Activated T-helper 9 cell treated with anti-CD3 and anti-CD28 coated beads, Interleukin-2, amount 50 U/mL, for 16 hours (primary cell): ENCODE measurements at places on chromosomes 1 and 21.

GRCh38 chr1:187092104-187092503 is 263.4 kb downstream of the PLA2G4A start:
- no peak for DNase-seq

DNA sequence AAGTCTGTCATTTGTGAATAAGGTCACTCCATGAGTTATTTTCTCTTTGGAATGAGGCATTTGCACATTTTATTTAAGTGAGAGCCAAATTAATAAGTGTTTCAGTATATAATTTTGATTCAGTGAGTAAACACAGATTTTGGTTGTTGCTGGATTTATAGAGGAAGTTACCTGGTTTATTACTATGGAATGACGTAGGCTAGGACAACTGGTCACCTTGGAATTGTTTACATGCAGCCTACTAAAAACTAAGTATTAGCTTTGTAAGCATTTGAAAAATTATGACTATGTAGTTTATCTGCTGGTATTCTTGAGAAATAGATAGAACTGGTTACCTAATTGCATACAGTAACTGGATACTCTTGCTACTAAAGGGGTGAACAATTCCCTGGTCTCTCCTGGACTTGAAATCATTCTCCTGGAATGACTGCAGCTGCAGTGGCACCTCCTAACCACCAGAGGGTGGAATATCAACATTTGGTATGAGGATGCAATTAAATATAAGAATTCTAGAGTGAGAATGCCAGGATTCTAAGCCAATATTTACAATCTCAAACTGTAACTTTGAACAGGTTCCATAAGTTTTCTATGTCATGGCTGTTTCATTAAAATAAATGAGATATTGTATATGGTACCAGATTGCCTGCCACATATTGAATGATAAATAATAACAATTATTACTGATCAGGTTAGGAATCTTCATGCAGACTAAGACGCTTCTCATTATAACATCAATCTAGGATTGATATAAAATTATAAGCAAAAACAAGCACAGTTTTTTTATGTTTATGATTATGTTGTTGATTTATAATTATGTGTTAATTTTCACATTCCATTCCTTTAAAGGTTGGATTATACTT is 3.5 kb upstream of the KRTAP27-1 start:
- DNase-seq = no peak

- DNase-seq = no peak
Measured at GRCh38 chr1:90753556-90753955, 36.5 kb upstream of the BARHL2 start.

- DNase-seq = peak; percentile 54
Measured at GRCh38 chr1:201982082-201982622, 296 bp upstream of the RNPEP start.

DNA sequence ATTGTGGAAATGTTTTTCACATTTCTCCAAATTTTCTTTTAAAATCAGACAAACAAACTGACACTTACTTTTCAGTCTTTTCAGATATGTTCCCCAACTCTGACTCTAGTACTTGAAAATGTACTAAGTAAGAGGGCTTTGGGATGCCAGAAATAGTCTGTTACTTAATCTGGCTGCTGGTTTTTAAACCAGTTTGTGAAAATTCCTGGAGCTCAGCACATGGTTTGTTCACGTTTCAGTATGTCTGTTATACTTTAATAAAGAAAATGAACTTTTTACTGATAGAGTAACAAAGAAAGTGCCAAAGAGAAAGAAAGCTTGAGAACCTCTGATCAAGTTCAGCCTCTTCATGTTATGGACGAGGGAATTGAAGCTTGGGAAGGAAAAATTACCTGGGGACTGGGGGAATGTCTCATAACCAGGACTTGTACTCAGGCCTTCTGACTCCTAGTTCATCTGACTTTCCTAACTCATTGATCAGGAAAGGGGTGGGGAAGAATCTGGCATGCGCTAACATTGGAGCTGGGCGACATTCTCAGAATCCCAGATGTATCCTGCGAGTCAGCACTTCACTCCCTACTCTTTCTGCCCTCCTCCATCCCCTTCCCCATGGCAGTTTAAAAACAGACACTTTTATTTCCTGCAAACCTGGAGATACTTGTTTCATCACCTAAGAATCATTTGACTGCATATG is 30.8 kb upstream of the DNAJC6 start:
- DNase-seq = no peak
